ENCODE measurements at places on chromosomes 6 and 20.

- no peak for DNase-seq
Measured at GRCh38 chr6:148339766-148340165, 2.9 kb upstream of the SASH1 start.

GRCh38 chr6:5153186-5153585, 68.0 kb downstream of the PPP1R3G start:
- no peak for DNase-seq

DNA sequence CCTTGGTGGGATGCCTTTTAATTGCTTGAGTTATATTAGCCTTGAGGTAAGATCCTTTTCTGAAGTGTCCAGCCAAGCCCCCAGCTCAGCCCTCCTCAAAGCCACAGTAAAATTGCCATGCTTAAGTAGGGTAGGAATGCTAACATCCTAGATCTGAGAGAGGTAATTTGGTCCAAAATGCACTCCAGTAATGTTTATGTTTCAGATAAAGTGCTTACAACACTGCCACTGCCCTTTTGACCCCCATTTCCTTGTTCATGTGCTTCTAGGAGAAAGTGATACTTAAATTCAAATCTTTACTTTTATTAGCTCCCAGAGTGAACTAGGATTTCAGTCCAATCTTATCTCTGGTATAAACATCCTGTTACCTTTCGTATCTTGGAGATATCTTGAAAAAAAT, 318.0 kb downstream of the BMP2 start:
- DNase-seq: peak; percentile 31

DNA sequence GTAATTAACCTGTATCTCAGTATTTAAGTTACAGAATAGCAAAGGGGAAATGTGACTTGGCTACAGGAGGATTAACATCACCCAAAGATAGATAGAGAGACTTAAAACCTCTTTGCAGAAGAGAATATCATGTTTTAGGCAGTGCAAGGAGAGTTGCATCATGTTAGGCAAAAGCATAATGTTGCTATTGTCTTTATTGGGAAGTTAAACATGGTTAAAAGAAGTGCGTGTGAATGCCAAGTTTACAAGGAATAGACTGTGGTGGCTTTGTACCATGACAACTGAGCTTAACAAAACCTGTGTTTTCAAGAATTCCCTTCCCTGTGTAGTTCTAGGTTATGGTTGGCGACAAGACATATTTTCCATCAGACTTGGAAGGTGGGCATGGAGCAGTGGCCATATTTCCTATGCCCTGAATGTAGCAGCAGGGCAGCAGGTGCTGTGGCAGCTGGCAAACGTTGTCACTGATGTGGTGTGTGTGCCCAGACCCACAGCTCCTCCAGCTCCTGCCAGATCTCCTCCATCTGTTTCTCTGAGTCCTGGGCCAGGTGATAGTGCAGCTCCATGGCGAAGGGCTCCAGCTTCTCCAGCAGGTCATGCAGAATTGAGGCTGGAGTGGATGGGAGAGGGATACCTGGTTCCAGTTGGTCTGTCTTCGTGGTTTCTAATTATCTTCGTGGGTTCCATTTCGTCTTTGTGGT, 163.3 kb downstream of the QRSL1 start:
- no peak for DNase-seq

- no peak for DNase-seq
Measured at GRCh38 chr6:5241252-5241651, 19.5 kb downstream of the LYRM4 start.

GRCh38 chr20:56985066-56985685, 281.3 kb downstream of the BMP7 start:
- no peak for DNase-seq

DNA sequence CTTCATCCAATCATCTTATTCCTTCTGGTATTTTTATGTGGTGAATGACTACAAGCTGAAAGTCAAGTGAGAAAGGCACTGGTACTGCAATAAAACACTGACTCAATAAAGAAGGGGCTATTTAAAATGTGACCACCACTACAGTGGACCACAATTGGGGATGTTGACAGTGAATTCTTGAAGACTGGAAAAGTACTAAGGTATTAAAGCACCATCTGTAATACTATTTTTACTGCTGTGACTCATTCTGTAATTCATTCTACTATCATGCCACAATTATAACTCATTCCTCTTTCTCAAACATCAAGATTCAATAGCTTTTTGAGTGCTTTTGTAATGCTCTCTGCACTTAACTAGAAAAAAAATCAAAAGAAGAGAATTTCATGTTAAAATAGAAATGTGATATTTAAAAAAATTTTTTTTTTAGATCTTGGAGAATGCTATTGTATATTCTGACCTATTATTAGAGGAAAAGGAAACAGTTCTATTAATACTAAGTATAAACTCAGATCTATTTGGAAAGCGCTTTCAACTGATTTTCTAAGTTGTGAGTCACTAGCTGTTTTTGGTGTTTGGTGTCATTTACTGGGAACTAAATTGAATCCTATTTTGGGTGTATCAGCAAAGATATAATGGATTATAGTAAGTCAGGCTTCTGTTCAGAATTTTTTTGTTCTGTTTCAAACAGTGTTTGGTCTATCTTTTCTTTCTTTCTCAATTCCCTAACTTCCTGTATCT, 104.7 kb upstream of the TMEM170B start:
- no peak for DNase-seq

- DNase-seq: no peak
Measured at GRCh38 chr6:102407886-102408741, 1014.6 kb downstream of the GRIK2 start.

DNA sequence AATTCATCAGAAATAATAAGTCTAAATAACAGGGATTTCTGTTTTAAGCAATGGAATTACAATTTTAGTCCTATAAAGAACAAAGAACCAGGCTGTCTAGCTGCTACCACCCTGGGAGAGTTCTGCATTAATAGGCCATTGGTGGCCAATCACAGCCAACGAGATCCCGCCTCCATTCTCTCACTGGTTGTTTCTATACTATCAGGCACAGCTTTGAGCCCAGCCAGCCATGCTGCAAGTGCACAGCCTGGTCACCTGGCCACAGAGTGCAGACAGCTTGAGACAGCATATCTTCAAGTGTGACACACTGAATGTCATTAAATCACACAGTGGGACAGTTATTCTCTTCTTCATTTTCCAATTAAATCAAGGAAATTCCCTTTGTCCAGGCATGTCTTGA, 16.1 kb upstream of the RAB22A start:
- DNase-seq: no peak

DNA sequence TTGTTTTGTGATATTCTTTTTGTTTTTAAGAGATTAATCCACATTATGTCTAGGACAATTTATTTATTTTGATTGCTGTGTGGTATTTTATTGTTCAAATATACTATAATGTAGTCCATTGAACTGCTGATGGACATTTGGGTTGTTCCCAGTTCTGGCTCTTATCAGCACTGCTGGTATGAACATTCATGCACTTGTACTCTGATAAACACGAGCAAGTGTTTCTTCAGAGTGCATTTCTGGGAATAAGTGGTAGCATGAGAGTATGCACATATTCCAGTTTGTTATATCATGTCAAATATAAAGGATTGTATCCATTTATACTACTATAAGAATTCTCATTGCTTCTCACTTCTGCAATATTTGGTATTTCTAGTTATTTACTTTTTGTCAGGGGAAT, 7.1 kb downstream of the CALHM6 start:
- DNase-seq: no peak

- DNase-seq: no peak
Measured at GRCh38 chr20:10551732-10552724, 116.9 kb downstream of the SLX4IP start.

DNA sequence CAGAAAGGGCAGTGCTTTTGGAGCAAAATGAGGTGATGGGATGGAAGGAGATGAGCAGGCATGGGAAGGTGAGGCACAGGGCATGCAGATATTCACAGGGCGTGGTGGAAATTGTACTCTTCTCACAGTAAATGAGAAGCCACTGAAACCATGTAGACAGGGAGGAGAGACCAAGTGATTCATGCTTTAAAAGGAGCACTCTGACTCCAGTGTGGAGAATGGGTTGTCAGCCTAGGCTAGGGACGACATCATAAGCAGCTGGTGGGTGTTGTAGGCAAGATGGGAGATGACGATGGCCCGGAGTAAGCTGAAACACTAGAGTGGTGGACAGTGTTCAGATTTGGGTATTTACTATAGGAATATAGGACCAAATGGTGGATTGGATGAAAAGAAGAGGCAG, 18.4 kb downstream of the PDE7B start:
- no peak for DNase-seq

DNA sequence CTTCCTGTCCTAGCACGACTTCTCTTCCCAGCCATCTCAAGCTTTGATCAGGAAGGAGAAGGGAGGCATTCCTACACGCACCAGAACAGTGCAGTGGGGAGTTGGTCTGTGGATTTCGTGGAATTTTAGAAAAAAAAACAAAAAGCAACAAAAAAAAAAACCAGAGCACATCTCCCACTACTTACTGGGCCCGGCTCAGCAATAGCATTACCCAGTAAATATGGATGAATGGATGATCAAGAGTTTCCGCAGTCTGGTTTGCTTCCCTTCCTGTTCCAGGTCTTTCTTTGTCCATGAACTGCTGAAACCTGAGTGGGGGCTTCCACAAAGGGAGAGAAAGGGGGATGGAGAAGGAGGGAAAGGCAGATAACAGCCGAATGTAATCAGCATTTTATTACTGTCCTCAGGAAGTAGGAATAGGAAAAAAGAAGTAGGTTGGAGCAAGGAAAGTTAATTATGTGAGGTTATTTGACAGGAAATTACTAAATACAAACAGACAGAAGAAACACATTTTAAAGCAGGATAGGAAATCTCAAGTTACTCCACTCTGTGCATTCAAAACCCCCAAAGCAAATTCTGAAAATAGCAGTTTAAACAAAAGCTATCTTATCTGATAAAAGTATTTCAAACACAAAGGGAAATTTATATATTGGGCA, 349.0 kb downstream of the PRL start:
- DNase-seq: no peak

- DNase-seq: no peak
Measured at GRCh38 chr6:49662892-49663261, 26.2 kb upstream of the RHAG start.

- DNase-seq: no peak
Measured at GRCh38 chr6:113959235-113959634, 11.7 kb downstream of the HDAC2 start.

DNA sequence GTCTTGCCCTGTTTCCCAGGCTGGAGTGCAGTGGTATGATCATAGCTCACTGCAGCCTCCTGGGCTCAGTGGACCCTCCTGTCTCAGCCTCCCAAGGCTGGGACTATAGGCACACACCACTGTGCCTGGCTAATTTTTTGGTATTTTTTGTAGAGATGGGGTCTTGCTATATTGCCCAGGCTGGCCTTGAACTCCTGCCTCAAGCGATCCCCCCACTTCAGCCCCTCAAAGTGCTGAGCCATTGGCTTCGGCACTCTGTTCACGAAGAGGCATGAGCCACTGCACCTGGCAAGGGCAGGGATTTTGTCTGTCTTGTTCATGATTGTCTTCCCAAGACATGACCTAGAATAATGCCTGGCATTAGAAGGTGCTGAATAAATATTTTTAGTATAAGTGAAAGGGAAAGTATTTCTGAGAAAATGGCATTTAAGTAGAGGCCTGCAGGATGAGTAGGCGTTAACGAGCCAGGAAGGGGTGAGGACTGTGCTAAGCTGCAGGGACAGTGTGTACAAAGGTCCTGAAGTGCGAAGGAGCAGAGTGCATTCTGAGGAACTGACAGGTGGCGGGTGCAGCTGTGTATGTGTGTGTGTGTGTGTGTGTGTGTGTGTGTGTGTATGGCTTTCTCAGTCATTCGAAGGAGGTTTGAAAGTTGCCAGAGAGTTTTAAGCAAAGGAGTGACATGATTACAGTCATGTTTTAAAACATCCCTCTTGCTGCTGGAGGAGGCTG, 43.0 kb downstream of the VEGFA start:
- peak; percentile 31 for DNase-seq

DNA sequence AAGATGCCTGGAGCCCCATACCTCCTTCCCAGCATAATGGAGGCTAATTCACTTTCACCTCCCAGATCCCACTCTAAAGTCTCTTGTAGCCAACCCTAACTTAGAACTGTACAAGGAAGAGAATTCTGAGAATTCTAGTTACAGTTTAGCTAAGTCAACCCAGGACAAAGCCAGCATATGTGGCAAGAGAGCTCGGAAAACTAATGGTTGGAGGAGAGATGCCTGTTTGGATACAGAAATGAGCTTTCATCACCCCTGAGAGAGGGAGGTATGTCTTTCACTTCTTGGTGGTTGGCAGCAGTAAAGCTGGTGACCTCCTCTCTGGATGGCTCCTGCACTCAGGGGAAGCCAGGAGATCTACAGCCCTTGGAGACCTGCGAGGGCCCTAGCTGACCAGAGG, 252.6 kb upstream of the SUPT3H start:
- DNase-seq: no peak

DNA sequence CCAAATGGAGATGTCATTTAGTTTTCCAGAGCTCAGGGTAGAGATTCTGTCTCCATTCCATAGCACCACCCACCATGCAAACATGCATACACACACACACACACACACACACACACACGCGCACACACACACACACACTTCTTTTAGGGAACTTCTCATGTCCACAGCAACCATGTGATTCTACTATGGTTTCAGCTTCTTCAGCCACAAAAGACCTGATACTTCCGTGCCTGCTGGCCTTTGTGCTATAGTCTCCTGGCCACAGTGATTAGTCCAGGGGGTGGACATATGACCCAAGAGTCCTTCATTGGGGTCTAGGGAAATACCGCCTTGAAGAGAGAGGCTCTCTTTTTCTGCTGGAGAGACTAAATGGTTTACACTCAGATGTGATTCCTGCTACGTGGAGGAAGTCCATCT, 53.5 kb downstream of the CARMIL1 start:
- no peak for DNase-seq

GRCh38 chr6:108565091-108565766, 4.5 kb downstream of the FOXO3 start:
- DNase-seq: no peak

DNA sequence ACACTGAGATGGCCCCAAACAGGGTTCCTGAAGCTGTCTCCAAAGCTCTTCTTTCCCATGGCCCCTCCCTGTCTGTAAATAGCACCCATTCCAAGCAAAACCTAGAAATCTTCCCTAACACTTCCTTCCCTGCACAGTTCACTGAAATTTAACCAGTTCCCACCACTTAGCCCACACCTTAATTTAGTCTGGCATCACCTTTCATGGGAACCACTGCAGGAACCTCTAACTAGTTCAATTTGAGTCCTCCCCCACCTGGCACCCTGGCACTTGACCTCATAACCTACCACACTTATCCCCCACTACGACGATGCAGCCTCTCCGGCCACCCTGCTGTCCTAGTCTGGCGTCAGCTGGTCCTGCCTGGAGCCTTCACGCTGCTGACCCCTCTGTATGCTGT, 278.7 kb downstream of the GMDS start:
- no peak for DNase-seq
